ENCODE measurements at places on chromosomes 16 and 17.

DNA sequence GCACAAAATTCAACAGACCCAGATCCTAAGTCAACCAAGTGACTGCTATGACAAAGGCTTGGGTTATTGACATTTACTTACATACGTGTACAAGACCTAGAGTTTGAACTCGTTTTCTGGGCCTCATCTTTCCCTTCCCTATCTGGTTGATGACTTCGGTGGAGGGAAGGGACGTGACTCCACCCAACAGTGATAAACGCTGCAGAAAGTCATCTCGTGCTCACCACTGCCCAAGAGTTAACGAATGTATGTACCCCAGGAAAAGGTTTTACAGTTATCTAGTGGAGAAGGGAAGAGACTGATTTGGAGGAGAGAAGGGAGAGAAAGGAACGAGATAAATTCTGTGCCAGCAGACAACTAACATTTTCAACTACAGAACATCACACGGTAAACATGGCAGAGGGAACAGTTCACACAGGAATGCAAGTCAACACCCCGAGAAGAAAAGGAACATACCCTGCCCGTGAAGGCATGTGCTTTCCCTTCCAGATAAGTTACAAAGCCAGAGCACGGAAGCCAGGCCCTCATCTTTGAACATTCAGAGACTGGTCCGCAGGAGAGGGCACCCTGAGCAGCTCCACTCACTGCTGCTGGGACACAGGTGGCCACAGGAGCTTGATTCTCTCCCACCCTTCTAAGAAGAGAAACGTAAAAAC, 13.9 kb upstream of the CYTH1 start:
- no peak for DNase-seq

DNA sequence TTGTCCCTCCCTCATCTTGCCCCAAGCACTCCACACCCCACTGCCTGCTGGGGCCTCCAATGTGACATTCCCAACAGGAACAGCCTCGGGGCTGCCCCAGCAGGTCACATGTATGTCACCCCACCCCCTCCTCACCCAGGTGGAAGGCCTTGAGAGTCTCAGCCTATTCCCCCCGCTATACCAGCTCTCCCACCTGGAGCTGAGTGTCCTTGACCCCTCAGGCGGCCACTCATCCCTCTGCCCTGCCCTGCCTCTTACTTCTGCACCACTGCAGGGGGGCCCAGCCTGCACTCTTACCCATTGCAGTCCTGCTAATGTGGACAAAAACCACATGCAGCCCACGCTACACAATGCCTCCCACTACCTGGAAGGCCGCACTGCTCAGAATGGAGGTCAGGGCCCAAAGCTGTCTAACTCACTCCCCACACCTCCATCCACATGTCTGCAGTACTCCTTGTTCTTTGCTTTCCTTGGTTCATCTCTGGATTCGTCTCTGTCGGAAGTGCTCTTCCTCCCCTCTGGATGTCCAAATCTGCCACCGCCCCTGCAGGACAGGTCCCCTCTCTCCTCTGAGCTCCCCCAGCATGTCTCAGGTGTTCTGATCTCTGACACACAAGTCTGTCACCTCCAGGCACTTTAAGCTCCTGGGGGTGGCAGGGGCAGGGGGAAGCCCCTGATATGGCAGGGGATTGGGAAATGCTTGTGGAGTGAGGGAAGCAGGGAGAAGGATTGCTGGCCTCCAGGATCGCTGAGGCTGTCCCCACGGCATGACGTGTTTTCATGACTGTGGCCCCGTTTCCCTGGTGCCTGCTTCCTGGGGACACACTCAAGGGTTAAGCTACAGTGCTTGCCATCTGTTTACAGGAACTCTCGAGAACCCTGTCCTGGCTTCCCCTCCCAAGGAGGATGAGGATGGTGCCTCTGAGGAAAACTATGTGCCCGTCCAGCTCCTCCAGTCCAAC, 20.8 kb downstream of the TRPV2 start:
- no peak for DNase-seq

- peak; percentile 78 for DNase-seq
These were observed 11.7 kb downstream of the ABCC1 start for GRCh38 chr16:15961060-15961511.

- no peak for DNase-seq
These were observed 140.3 kb downstream of the CCT6B start for GRCh38 chr17:34820922-34821321.

DNA sequence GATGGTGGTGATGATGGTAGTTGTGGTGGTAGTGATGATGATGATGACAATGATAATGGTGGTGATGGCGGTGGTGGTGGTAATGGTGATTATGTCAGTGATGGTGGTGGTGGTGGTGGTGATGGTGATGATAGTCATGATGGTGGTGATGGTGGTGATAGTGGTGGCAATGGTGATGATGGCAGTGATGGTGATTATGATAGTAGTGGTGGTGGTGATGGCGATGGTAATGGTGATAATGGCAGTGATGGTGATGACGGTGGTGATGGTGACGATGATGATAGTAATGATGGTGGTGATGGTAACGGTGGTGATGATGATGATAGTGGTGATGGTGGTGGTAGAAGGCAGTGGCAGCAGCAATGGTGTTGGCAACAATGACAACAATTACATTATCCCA, 55.3 kb downstream of the RBFOX3 start:
- no peak for DNase-seq

GRCh38 chr16:53042235-53042701, 10.4 kb downstream of the CHD9NB start:
- DNase-seq: no peak
